ENCODE measurements at places on chromosomes 5 and 9.

DNA sequence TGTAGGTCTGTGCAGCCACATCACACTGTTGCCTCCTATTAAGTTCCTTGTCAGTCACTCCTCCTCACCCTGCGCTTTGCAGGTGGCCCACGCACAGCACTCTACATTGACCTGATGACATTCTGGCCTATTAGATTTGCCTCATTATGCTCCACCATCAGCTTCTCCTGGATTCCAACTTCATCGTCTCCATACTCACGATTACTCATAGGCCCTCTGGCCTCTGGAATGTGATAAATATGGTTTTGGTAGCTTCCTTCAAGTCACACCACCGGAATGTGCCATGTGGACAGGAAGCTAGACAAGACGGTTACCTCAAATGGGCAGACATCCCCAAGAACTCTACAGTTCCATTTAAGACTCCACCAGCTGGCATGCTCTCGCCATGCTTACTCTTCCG is 158.0 kb upstream of the LHFPL2 start:
- DNase-seq = no peak

GRCh38 chr5:10310066-10310779 is 2.5 kb upstream of the CMBL start:
- no peak for DNase-seq

DNA sequence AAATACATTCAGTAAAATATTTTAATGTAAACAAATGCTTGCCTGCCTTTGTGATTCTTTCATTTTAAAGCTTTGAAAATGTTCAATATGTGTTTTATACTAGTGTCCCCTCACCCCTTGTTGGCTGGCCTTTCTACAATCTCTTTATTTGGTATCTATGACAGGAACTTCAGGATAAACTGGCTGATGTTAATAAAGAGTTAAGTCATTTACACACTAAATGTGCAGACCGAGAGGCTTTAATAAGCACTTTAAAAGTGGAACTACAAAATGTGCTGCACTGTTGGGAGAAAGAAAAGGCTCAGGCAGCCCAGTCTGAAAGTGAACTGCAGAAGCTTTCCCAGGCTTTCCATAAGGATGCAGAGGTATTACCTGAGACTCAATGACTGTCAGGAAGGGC is 171.8 kb downstream of the CCDC171 start:
- DNase-seq = no peak

- DNase-seq = no peak
Measured at GRCh38 chr5:88401228-88401627, 132.6 kb upstream of the TMEM161B start.

Data from central memory CD8-positive, alpha-beta T cell (primary cell).